K562 (cell line): ENCODE measurements at places on chromosomes 6 and 20.

- no peak for DNase-seq
Observed at GRCh38 chr6:137475103-137475502, 19.1 kb downstream of the OLIG3 start.

- DNase-seq: peak; percentile 83
Observed at GRCh38 chr20:63434599-63435378, 37.7 kb downstream of the KCNQ2 start.

DNA sequence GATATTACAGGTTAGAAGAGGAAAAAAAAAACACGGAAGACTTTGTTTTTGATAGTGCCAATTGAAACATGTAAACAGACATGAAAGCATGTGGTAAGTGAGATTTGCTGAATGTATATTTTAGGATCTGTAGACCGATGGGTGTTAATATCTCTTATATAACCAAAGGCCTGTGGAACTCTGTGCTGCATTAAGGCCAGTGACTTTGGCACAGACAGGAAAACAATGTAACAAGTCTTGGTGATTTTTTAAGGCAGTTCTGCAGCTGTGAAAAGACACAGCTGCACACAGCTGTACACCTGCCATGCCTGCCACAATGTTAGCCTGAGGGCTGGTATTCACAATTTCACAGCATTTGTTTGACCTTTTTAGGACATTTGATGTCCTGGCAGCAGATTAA is 6.1 kb downstream of the SOBP start:
- DNase-seq: no peak

DNA sequence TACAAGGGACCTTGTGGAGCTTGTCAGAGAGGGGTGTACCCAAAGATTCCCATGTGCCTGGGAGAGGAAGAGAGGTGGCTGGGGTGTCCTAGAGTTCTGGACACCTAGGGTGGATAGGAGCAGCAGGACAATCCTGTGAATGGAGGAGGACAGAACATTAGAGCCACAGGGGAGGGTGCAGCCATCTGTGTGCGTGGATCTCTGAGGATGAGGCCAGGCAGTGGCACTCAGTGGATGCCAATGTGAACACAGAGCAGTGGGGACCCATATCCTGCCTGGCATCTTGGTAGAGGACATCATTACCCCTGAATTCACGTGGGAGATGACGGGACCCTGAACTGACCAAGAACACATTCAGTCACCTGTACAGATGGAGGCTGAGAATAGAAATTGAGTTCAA is 205.3 kb downstream of the CD83 start:
- DNase-seq: no peak

- no peak for DNase-seq
Observed at GRCh38 chr6:6729971-6730370, 141.5 kb downstream of the LY86 start.

GRCh38 chr6:108442770-108443520 is 117.8 kb upstream of the FOXO3 start:
- DNase-seq: no peak

DNA sequence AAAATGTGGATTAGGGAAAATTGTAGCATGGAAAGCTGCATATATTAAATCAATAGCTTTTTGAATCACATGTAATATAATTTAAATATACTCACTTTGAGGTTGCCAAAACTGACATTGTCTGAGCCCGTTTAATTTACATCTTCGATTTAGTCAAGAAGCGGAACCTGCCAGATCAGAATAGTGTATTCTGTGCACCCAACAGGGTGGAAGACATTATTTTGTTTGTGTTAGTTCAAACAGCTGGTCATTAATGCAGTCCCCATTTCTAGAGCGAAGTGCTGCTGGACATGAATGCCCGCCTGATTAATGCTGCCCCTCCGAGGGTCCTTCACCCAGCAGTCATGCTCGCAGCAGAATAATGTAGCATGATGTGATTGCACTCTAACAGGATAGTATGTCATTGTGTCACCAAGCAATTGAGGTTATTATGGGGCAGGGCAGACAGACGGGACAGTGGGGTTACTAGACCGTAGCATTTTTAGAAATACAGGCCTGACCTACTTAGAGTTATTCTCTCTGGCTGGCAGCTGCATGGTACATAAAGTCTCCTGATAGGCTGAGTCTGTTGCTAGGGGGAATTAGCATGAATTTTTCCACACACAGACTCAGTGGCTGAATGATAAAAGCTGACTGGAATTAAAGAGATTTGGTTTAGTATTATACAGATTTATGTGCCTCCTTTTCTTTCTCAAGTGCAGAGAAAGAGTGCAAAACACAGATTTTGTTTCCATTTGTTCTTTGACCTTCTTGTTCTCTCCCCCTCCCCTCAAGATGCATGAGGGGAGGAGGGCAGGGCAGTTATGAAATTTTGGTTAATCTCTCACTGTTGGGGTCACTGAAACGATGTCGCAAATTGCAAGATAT is 147.1 kb downstream of the PRL start:
- DNase-seq: no peak

- DNase-seq: no peak
Observed at GRCh38 chr6:4485735-4486134, 290.5 kb upstream of the CDYL start.

- peak; percentile 13 for DNase-seq
Observed at GRCh38 chr20:43824309-43825050, 90.2 kb upstream of the TOX2 start.

DNA sequence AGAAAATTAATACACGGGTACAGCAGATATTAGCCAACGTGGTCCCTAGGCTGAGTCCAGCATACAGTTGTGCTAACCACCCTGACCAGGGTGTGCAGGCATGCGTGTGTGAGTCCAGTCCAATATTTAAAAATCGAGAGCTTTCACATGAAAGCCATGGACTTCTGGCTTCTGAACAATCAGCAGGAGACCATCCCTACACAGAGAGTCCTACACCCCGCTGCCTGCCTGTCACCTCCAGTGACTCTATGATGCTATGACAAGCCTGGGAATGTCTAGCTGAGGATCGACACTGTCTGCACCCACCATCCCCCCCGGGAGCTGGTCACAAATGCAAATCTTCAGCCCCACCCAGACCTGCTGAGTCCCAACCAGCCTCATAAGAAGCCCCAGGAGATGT is 7.9 kb downstream of the ACSS1 start:
- no peak for DNase-seq

DNA sequence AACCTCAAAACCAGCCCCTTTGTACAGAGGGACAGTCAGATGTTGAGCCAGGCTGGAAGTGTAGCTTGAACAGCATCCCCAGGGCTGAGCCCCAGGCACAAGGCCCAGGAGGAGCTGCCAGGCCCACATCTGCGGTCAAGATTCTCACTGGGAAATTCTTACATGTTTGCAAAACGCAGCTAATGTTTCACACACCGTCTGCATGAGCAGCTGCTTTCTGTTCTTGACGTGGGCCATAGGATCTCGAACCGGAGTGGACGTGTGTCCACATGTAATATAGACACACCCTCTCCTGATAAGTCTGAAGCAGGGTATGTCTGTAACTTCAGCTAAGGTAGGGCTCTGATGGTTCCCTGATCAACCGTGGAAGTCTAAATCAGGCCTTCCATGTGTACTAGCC is 41.3 kb upstream of the TRAF3IP2 start:
- DNase-seq: no peak

DNA sequence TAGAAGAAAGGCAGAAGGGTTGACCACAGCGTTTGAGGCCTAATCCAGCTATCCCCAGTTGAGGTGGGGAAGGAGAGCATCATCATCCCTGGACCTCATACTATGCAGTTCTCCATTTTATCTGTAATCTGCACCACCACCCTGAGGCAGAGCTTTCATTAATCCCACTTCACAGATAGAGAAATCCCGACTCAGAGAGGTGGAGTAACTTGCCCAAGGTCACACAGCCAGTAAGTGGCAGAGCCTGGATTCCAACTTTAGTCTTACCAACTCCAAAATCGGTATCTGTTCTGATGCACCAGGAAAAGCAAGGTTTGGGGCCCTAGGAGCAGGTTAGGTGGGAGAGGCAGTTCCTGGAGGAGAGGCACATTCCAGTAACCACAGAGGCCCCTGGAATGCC is 6.7 kb downstream of the TMEM74B start:
- DNase-seq: no peak

GRCh38 chr20:16580147-16580546 is 6.9 kb upstream of the KIF16B start:
- DNase-seq: no peak

GRCh38 chr6:73030257-73030656 is 195.0 kb downstream of the KHDC1L start:
- DNase-seq: no peak

GRCh38 chr6:72646604-72647485 is 25.0 kb downstream of the KCNQ5 start:
- DNase-seq: no peak

DNA sequence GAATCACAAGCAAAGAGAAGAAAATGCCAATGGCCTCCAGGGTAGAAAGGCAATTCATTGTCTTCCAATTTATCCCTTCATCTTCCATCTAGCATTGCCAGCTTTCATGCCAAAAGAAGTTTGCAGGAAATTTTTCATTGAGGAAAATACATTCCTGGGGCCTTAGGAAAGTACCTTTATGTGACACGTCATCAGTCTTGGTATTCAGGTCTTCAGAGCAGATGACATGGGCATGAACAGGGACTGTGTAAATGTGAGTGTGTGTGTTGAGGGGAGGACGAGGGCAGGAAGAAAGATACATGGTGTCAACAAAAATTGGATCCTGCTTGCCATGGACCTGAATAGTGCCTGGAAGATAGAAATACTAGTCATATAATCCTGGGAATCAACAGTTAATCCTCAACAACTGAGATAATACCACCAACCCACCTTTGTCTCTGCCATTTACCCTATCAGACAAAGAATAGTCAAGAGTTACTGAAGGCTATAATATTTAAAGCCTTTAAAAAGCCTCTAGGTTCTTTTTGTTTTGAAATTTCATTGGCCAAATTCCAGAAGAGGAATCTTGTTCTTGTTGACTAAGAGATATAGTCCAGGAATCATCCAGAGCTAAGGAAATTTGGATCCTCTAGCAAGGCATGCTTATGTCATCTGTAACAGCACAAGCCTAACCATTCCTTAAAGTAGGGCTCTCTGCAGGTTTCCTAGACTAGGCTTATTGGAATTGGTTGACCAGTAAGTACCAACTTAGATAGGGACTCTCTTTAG is 405.8 kb upstream of the SASH1 start:
- no peak for DNase-seq

- DNase-seq: no peak
Observed at GRCh38 chr6:154736618-154737259, 3.5 kb downstream of the SCAF8 start.

- DNase-seq: no peak
Observed at GRCh38 chr6:43916924-43917877, 147.2 kb downstream of the VEGFA start.

DNA sequence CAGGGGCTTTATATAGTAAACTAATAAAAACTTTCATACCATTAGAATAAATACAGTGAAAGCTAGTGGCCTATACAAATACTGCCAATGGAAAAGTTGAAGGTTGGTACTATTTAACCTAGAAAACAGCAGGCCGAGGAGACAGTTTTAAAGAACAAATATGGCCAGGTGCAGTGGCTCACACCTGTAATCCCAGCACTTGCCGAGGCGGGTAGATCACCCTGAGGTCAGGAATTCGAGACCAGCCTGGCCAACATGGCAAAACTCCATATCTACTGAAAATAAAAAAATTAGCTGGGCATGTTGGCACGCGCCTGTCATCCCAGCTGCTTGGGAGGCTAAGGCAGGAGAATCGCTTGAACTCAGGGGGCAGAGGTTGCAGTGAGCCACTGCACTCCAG is 24.8 kb downstream of the GLYATL3 start:
- DNase-seq: no peak

- DNase-seq: no peak
Observed at GRCh38 chr20:62910777-62911497, 15.4 kb downstream of the DIDO1 start.

DNA sequence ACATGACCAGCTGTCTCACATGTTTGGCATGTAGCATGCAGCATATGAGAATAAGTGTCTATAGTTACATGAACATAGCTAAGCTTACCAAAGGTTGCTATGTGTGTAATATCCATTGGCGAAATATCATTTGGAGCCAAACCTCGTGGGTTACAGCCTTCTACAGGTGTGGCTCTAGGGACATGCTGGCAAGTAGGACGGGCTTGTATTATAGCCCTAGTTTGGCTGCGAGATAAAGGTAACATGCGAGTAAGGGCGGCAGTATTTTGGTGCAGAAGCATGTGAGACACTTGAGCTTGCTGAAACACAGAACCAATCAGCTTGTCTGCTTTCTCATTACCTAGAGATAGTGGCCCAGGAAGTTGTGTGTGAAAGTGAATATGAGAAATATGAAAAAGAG is 6.5 kb upstream of the ABHD12 start:
- DNase-seq: no peak

DNA sequence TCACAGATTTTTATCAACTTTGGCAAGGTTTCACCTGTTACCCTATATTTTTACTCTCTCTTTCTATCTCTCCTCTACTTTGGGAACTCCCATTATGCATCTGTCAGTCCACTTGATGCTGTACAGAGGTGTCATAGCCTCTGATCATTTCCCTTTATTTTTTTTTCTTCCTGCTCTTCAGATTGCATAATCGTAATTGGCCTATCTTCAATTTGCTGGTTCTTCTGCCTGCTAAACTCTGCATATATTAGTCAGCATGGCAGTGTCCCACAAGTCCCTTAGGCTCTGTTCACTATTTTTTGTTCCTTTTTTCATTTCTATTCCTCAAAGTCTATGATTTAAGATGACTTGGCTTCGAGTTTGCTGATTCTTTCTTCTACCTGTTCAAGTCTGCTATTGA is 44.7 kb upstream of the MICB start:
- DNase-seq: no peak

DNA sequence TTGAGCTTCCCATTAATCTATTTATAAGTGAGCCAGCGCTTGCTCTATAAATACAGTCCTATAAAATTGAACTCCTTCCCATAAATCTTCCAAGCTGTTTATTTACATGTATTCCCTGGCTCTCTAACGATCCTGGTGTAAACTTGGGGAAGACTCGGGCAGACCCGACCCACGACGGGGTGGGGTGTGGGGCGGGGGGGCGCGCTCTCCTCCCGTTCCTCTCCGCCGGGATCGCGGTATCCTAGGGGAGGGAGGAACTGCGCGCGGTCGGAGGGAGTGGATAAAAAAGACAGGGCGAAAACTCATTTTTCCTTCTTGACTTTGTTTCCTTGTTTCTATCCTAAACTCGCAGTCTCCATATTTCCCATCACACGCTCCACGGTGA is 31.1 kb downstream of the TFAP2B start:
- DNase-seq: no peak
